ENCODE measurements at places on chromosomes 16 and 17.

DNA sequence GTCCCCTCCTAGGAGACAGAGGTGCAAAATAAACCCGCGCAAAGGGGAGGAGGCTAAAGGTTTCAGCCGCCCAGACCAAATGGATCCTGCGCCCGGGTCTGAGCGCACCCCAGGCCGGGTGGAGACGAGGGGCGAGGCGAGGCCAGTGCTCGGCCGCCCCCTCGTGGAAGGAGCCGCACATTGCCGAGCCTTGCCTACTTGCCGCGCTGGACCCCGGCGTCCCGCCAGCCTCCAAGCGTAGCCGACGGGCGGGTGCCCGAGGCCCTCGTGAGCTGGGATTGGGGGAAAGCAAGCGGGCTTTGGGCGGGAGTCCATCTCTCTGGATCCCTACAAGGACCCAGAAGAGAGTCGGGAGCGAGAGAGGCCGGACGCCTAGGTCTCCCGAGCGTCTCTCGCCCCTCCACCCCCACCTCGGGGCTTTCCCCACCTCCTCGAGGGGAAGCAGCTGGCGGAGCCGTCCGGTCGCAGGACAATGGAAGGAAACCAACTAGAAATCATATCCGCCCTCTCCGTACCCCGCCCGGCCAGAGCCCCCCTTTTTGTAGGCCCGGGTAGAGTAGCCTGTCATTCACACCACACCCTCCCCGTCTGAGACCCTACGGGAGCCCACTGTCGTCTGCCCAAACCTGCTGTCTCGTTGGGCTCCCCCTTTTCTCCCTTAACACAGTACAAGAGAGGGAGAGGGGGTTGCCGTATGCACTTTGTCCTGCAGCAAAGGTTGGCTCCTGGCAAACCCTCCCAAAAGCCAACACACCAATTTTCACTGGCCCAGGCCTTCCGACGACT is 664 bp upstream of the BCL6B start:
- DNase-seq, result no peak

DNA sequence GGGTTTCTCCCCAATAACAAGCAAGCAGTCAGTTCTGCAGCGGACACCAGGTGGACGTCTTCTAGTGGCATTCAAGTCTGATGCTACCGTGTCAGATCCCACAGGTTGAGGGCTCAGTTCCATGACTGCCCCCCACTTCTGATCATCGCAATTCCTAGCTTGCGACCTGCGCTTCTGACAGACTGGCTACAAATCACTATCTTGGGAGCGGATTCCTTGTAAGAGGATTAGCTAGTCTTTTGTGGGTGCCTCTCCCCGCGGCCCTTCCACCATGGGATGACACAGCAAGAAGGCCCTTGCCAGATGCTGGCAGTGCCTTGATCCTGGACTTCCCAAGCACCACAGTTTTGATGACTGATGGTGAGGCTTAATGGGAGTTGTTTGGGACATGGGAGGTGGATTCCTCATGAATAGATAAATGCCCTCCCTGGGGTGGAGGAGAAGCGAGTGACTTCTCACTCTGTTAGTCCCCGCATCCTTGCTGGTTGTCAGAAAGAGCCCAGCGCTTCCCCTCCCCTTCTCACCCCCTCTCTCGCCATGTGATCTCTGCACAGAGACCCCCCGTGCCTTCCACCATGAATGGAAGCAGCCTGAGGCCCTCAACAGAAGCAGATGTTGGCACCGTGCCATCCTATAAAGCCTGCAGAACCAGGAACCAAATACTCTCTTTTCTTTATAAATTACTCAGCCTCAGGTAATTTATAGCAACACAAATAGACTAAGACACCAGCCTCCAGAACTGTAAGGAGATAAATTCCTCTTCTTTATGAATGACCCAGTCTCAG is 19.1 kb downstream of the CDIP1 start:
- no peak for DNase-seq

DNA sequence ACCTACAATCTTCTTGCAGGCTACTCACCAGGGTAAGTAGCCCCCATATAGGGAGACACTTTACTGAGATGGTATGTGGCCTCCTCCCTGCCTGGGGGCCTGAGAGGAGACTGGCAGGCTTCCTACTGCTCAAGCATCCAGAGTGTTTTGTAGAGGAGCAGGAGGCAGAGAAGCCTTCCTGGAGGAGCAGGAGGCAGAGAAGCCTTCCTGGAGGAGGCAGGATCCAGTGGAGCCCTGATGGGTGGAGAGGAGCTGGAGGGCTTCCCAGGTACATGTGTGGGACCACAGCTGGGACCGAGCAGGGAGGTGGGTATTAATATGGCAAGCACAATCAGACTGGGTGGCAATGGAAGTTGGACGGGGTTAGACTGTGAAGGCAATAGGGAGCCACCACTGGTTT is 2.1 kb upstream of the ADGRG5 start:
- DNase-seq, result no peak

- no peak for DNase-seq
Observed at GRCh38 chr17:1752425-1753262, 9.2 kb upstream of the SERPINF1 start.

DNA sequence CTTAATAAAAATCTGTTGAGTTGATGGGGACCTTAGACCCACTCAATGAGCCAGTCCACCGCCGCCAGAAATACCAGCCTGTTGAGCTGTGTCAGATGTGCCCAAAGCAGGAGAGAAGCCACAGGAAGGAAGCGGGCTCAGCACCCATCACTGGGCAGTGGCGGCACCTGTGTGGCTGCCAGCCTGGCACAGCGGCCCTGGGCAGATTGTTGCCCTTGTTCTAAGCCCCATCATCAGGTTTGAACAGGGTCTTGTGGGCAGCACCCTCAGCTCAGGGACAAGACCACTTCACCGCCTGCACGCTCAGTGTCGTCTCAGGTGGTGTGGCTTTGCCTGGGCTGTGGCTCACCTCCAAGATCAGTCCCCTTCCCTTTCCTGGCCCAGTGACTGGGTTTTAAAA is 9.3 kb downstream of the ENDOV start:
- no peak for DNase-seq

- no peak for DNase-seq
Observed at GRCh38 chr17:80855196-80855947, 136.3 kb upstream of the CHMP6 start.

DNA sequence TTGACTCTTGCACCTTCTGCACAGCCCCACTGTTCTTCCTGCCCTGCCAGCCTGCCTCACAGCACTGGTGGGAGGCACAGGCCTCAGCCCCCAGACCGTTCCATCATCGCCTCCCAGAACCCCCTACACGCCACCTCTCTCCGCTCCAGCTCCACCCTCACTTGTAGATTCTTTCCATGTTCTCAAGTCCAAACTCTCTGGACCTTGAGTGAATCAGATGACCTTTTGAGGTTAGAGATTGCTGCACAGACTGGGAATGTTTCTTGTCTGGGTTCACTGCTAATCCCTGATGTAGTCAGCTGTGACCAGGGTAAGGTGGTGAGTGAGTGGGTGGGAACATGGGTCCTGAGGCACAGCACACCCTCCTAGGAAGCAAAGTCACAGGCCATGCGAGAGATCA is 272.4 kb downstream of the IRF8 start:
- no peak for DNase-seq

- no peak for DNase-seq
Observed at GRCh38 chr16:69064764-69065313, 40.6 kb upstream of the HAS3 start.

GRCh38 chr17:61002316-61002736 is 324.7 kb downstream of the BCAS3 start:
- DNase-seq, result no peak

DNA sequence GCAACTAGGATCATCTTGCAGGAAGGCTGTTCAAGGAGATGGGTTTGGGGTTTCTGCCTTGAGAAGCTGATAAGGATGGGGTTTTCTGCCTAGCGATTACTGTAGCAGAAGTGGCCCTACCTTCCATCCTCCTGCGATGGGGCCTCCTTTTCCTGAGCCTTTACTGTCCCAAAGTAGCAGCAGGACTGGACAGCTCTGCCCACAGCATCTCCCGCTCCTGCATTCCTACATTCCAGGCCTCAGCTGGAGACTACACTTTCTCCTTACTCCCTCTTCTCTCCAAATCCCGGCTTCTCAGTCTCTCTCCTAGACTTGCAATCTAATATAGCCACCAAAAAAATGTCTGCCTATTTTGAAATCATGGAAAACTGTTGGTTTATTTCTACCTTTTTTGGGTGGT is 355.4 kb downstream of the CA10 start:
- DNase-seq, result no peak

DNA sequence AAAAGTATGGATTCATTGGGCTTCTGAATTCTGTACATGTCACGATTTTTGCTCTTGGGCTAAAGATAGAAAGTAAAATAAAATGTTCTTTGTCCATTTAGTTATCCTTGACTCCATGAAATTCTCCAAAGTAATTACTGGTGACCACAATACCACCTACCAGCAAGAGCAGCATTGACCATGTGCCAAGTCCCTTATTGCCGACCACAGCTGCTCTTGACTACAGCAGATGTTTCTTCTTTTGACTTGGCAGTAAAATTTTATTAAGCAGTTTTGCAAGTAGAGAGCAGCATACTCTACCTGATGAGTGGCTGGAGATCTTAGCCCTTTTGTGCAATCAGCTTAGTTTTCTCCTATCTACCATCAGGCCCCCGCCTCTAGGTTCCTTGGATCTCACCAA is 152.2 kb upstream of the TBX2 start:
- no peak for DNase-seq

- DNase-seq, result no peak
Observed at GRCh38 chr17:39861235-39861634, 2.9 kb downstream of the IKZF3 start.

DNA sequence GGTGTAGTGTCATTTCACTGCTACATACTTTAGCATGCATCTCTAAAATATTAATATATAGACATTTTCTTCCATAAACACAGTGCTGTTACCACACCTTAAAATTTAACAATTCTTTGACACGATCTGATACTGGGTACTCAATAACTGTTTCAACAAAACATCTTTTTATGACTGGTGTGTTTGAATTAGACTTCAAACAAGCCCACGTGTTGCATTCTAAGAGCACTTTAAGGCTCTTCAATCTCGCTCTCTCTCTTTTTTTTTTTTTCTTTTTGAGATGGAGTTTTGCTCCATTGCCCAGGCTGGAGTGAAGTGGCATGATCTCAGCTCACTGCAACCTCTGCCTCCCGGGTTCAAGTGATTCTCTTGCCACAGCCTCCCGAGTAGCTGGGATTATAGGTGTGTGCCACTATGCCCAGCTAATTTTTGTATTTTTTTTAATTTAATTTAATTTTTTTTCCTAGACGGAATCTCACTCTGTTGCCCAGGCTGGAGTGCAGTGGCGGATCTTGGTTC is 15.8 kb upstream of the SLC46A1 start:
- DNase-seq, result no peak

DNA sequence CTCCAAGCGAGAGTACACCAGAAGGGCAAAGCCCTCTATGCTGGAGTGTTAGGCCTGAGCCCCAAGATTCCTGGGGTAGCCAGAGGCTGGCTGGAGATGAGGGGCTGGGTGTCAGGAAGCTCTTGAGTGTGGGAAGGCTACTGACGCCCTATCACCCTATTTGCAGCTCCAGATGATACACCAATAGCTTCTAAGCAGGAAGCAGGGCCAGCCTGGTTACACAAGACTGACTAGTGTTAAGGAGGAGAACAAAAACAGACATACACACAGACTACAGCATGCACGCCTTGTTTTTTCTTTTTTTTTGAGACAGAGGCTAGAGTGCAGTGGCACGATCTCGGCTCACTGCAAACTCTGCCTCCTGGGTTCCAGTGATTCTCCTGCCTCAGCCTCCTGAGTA is 15.9 kb downstream of the POLR3K start:
- no peak for DNase-seq

DNA sequence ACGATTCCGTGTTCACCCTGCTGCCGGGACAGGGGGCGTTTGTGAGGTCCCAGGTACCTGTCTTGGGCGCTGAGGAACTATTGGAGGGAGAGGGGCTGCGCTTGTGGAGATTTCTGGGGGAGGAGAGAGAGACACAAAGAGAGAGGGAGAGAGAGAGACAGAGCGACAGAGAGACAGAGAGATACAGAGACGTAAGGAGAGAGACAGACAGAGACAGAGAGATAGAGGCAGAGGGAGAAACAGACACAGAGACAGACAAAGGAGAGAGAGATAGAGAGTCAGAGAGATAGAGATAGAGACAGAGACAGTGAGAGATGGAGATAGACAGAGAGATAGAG is 24.5 kb upstream of the ITGAX start:
- DNase-seq, result no peak

GRCh38 chr16:4749700-4750257 is 15.4 kb downstream of the DNAAF8 start:
- DNase-seq, result no peak

- no peak for DNase-seq
Observed at GRCh38 chr16:17412221-17412620, 58.5 kb downstream of the XYLT1 start.

DNA sequence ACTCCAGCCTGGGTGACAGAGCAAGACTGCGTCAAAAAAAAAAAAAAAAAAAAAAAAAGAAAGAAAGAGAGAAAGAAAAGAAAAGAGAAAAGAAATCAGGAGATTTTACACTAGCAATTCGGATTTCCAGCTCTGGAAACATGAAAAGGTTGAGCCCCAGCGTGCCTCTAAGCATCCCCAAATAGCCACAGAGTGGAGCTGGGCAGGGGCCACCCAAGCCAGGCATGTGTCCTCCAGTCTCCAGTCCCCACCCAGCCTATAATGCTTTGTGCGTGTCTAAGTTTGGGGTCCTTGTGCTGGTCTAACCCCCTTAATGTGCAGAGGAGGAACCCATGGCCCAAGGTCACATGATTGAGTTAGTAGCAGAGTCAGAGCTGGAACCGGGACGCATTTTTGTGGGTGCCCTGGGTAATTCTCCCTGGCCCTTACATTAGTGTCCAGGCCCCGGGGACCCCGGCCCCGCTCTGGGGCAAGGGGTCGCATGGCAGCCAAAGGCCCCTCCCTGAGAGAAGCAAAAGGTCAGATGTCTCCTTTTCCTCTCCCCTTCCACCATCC is 19.9 kb downstream of the ADAM11 start:
- no peak for DNase-seq

DNA sequence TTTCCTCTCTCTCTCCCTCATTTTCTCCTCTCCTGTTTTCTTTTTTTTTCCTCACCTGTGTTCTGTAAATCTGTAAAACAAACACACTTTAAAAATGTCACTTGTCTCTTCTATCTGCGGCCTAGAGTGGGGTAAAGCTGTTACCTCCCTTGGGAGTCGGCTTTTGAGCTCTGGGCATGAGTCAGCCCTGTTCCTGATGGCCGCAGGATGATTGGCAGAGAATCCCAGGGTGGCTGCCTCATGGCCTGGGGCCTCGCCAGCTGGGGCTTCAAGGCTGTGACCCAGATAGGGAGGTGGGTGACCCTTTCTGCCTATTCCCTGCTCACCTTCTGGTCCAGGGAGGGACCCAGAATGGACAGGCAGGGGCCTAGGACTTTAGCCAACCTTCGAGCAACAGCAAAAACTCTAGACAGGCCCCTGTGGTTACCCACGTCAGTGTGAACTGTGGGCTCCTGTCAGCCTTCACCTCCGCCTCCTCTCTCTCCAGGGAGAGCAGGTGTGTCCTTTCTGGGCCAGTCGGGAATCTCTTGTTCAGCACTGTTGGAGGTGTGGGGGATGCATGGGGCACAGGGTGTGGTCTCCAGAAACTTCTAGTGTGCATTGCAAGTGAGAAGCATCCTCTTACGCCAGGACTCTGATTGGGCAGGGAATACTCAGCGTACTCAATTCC is 87.4 kb downstream of the RAP1GAP2 start:
- no peak for DNase-seq

- no peak for DNase-seq
Observed at GRCh38 chr17:65218261-65218660, 81.1 kb downstream of the RGS9 start.
